ENCODE measurements at places on chromosomes 5 and 9.

- DNase-seq = no peak
These were observed 106.6 kb upstream of the TLE4 start for GRCh38 chr9:79465156-79465555.

- no peak for DNase-seq
These were observed 22.5 kb downstream of the MSANTD3 start for GRCh38 chr9:100449420-100449819.

GRCh38 chr5:73135429-73136054 lies 15.2 kb downstream of the TMEM171 start:
- DNase-seq = no peak

- DNase-seq = no peak
These were observed 11.1 kb downstream of the CNTFR start for GRCh38 chr9:34578241-34579103.

DNA sequence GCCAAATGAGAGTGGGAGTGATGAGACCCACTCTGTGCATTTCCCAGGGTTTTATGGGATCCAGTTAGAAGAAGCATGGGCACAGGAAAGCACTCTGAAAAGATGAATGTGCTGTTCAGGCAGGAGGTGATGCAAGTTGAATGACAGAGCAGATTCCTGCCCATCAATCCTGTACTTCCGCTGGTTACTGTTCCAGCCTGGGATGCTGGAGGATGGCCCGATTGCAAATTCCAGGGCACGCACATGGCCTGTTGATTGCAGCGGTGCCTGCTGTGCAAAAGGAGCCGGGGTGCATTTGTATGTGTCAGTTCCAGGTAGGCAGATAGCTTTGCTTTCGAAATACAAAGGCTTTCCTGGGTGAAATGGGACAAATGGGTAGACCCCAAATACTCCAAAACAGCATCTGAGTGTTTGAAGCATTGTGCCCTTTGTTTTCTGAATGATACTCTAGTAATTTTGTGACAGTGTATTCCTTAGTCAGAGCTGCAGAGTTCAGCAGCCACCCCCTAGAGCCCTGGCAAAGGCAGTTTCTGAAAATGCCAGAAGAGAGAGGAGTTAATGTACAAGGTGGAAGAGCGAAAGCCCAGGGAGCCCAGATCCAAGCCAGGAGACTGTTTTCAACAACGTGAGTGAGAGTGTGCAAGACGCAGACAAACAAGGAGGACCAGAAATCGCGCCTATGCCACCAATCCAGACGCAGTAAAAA lies 454.2 kb upstream of the CLINT1 start:
- DNase-seq = no peak

GRCh38 chr9:35574578-35575122 lies 30.4 kb upstream of the TESK1 start:
- no peak for DNase-seq

DNA sequence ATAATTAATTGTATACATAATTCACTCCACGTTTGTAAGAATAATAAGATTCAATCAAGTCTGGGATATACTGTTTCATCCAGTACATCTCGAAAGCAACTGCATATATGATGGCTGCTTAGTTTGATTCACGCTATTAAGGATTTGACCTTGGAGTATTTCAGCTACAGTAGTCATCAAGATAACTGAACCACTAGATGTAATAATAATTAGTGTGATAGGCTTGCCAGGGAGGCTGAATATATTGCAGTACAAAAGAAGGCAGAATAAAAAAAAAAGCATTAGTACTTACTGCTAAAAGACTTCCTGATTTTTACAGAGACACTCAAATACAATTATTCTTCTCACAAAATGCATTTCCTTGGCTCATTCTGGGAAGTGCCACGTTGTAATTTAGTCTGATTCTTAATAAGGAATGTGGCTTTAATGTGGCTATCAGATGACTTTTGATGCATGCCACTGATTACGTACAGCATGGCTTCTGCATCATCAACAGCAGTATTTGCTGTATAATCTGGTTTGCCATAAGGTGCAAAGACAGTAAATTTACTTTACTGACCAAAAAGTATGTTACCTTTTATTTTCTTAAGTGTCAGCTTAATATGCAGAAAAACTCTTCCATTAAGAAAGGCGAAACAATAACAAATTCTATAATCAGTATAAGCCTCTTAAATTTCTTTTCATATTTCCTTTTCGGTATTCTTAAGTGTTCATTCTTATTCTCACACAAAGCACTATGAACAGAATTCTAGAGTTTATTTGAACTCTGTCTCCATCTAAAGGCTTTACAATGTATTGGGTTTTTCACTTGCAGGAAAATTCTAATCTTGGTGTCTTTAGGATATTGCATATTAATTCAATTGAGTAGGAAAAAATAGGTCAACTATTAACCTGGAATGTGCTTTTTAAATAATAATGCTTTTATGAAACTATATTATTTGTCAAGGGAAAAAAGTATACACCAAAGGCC lies 166.4 kb downstream of the SLF1 start:
- DNase-seq = no peak

- no peak for DNase-seq
These were observed 224.9 kb downstream of the EBF1 start for GRCh38 chr5:158874792-158875191.
